ENCODE measurements at places on chromosomes 4 and X.
A peak's percentile ranks its signal among the peaks of the same experiment; 100 is the strongest.

DNA sequence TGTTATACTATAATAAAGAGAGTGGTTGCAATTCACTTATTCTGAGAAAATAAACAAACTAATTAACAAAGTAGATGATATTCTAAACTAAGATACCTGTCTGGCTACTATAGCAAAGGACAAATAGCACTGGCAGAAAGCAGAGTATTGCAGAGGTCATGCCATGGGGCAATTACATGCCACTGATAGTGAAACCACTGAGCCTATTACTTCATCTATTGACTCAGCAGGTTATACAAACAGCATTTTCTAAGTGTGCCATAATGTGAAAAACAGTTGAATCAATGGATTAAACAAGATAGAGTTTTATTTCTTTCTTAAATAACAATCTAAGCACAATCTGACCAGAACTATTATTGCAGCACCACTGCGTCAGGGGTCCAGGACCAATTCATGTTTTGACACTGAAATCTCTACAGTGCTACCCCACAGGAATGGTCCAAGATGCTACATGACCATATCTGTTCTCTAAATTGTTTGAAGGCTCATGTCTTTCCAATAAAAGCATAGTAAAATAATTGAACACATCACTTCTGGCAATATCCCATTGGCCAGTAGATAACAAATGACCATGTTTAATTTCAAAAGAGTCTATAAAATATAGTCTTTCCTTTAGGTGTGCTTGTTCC, 389.5 kb upstream of the GRID2 start:
- DNase-seq = no peak

DNA sequence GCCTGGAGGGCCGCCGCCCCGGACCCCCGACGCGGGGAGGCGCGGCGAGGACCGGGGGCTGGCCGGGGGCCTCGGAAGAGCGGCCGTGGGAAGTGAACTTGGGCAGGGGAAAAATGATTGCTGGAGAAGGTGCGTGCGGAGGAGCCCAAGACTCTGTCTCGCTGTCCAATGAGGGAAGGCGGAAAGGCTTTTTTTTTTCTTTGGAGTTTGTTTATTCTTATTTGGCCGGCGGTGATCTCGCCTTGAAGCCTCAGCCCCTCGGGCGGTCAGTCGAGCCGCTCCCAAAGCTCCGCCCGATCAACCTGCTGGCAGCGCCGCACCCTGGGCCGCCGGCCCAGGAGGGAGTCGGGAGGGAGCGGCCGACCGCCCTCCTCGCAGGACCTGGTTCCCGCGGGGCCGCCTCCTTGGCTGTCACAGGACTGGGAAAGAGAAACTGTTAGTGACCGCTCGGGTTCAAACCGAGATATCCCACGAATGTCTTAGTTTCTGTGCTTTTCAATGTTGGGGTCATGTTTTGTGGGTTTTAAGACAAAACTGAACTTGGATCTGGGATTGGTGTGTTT, 2.5 kb downstream of the CPEB2 start:
- DNase-seq = no peak

DNA sequence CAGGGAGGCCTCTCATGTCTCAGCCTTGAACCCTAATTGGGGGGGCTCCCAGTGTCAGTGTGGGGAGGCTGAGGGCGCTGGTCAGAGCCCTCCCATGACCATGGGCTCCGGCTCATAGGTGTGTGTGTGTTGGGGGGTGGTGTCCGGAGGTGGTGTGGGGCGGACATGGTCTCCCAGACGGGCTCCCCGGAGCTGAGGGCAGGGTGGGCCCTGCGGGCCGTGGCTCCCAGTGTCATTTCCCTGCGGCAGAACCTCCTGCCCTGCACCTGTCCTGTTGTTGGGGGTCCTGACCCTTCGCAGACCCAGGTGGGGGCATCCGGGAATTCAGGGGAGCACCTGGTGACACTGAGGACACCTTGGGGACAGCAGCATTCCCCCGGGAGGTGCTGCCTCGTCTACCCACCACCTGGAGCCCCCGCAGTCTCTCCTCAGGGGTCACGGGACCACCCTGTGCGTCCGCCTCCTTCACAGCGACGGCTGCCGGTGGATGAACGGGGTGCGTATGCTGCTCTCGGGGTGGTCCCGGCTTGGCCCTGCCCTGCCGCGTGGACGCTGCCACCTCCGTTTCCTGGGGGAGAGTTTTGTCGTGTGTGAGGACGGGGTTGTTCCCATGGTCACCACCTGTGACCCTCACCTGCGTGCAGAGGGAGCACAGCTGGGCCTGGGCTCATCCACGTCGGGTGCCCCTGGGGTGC, 14.5 kb upstream of the GTPBP6 start:
- DNase-seq = no peak

- DNase-seq = no peak
These were observed 1.2 kb downstream of the GABRB1 start for GRCh38 chr4:47032405-47033106.

DNA sequence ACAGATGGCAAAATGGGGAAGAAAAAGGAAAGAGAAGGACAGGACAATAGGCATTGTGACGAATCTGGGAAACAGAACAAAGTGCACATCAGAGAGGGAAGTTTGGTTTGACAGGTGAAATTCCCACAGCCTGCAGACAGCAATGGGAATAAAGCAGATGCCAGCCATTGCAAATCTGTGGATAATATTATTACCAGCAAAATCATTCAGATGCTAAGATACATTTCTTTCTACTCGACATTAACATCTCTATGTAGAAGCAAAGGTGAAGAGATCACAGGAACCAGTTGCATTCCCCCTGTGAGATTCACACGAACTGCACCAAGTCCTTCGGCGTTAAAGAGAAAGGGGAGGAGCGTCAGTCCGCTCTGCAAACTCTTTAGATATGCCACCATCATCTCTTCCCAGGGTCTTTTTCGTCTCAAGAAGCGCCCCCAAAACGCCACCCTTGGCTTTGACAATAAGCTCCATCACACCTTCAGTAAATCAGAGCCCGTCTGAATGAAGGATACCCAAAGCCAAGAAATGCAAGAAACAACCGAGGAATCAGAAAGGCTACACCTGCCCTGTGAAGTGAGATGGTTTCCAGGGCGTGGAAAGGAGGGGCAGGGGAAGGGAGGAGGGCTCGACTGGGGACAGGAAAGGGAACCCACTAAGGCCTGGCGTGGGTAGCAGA, 1.9 kb downstream of the NEUROG2 start:
- no peak for DNase-seq

DNA sequence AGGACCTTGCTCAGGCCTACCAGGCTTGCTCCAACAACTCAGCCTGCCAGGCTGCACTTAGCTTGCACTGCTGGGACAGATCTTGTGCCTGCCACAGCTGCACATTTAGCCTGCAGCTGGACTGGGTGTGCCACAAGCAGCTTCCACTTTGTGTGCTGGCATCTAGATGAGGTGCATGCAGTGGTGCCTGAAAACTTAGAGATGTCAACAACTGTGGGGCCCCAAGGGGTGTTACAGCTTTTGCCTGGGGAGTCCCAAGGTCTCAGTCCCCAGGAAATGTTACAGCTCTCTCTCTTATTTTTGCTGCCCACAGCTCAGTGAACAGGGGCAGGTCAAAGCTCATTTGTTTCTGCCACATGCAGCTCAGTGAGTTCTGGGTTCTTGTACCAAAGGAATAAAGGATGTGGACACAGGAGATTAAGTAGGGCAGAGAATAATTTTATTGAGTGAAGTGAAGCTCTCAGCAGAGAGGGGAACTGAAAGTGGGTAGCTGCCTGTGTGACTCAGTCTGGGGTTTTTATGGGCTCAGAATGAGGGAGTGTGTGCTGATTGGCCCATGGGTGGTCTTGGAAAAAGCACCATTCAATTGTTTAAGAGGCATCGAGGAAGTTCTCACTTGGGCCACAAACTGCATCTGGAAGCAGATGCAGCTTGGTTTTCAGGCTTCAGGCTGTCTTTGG, 828.3 kb downstream of the TECRL start:
- no peak for DNase-seq

- DNase-seq = no peak
These were observed 176.6 kb upstream of the CENPE start for GRCh38 chr4:103374758-103375157.

DNA sequence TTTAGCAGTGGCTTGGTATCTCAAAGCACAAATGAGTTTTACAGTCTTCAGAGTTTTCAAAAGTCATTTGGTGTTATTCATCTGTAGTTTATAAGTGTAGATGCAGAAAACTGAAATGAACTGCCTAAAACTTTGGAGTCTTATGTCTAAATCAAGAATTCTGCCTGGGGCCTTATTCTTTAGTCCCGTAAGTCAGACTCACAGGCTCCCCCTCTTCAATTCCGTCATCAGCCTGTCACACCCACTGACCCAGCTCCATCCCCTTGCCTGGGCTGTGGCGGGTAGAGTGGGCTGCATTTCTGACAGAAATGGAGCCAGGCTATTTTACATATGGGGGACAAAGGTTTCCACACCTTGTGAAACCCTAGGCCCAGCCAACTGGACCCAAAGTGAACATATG, 44.3 kb downstream of the TSPAN5 start:
- no peak for DNase-seq

GRCh38 chrX:107168257-107168656, 38.0 kb downstream of the NUP62CL start:
- DNase-seq = no peak

GRCh38 chrX:49001521-49002090, 458 bp downstream of the GRIPAP1 start:
- DNase-seq = peak; percentile 32
